ENCODE measurements at places on chromosomes 13 and 19.
A peak's percentile ranks its signal among the peaks of the same experiment; 100 is the strongest.

DNA sequence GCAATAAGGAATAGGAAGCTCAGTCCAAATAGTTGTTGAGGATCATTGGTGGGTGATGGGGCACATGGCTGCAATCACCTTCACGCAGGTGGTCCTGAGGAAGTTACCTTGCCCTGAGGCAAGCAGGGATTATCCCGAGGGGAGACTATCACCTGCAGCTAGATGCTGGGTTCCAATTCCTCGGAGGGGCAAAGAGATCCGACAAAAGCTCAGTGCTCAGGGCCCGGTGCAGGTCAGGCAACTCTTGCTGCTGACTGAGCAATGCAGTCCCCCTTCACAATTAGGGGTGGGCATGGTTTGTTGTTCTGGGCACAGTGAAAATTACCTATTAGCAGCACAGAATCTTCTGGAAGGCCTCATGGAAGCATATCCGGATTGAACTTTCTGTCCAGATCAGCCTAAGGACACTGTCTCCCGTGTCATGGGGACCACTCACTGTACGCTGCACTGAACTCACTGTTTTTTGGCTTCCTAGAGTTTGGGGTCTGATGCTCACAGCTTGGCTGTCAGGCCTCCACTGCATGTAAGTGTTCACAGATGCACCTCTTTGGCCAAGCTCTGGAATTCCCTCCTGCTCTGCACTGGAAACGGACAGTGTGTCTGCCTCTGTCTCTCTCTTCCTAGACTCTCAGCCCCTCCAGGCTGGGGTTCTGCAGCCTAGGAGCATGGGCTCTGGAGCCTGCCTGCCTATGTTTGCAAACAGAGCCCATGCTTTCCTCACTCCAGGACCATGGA, 372.7 kb downstream of the ZNF536 start:
- DNase-seq = no peak

- no peak for DNase-seq
These were observed 393.6 kb downstream of the TDRD3 start for GRCh38 chr13:60790620-60791019.

- no peak for DNase-seq
These were observed 1.3 kb downstream of the CYP4F3 start for GRCh38 chr19:15641901-15642491.

GRCh38 chr13:113527272-113527958, 36.9 kb upstream of the DCUN1D2 start:
- no peak for DNase-seq

GRCh38 chr13:67278235-67278634, 48.1 kb upstream of the PCDH9 start:
- DNase-seq = no peak

- DNase-seq = no peak
These were observed 654 bp downstream of the ZIC5 start for GRCh38 chr13:99970651-99971575.

DNA sequence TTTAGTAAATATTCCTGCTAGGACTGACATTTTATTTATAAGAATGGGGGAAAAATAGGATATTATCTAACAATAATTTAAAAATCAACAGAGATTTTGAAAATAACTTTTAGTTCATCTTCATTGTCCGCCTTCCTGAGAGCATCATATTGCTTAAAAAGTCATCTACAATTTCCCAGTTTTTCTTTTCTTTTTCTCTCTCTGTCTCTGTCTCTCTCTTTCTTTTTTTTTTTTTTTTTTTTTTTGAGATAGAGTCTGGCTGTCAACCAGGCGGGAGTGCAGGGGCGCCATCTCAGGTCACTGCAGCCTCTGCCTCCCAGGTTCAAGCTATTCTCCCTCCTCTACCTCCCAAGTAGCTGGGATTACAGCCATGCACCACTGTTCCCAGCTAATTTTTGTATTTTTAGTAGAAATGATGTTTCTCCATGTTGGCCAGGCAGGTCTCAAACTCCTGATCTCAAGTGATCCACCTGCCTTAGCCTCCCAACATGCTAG, 276.3 kb downstream of the DACH1 start:
- no peak for DNase-seq

DNA sequence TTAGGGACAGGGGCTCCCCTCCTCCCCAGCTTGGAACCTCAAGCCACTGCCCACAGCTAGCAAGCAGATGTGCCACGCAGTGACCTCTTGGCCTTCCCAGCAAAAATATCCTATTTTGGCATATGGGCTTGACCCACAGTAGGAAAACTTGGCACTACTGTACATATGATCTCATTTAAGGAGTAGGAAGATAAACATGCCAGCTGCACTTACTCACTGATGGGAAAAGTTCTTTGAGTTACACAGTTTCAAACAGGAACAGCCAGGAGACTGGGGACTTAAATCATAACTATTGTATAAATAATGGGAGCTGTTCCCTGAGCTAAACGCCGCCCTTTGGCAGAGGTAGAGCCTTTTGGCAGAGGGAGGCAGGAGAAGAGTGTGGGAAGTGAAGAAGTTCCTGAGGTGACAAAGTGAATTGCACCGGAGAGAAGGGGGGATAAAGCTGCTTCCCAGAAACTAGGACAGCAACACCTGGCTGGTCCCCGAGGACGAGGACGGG, 6.1 kb downstream of the SACS start:
- DNase-seq = peak; percentile 97

DNA sequence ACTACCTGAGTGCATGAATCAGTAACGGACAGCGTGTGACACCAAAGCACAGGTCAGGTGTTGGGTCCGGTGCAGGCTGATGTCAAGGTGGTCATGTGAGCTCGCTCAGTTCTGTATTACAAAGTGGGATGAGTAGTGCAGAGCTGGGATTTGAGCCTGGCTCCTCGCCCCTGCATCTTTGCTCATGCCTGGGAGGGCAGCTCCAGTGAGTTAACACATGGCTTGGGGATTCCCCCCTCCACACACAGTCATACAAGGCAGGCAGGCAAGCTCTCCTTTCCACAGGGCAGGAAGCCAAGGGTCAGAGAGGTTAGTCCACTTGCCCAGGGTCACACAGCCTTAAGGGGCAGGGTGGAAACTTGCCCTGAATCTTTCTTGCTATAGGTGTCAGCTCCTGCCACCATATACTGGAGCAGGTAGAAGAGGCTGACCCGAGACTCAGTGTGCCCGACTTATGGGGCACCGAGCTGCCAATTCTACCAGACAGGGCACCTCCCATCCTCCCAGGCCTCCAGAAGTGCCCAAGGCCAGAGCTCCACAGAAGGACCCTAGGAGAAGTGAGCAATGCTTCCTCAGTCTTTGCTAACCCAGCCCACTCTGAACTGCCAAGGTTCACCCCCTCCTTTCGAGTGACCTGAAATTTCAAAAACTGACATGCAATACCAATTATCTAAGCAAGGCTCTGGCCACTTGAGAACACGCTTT, 35.4 kb downstream of the ZNF787 start:
- no peak for DNase-seq

DNA sequence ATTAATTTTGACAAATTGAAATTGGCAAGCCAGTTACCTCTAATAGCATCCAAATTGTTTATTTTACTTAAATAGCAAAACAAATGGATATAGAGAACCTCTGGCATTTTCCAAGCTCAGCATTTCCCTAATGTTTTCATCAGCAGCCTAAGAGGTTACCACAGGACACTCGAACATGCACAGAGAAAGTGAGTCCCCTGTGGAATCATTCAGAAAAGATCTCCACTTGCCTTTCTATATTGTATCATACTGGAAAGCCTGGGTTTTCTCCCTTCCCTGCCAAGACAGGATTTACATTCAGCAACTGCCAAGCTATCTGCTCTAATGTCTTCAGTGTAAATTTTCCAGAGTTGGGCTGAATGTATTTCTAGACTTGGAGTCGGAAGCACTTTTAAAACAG, 188.9 kb downstream of the KCTD12 start:
- DNase-seq = no peak

- DNase-seq = no peak
These were observed 309.8 kb downstream of the OXGR1 start for GRCh38 chr13:96684469-96684868.

DNA sequence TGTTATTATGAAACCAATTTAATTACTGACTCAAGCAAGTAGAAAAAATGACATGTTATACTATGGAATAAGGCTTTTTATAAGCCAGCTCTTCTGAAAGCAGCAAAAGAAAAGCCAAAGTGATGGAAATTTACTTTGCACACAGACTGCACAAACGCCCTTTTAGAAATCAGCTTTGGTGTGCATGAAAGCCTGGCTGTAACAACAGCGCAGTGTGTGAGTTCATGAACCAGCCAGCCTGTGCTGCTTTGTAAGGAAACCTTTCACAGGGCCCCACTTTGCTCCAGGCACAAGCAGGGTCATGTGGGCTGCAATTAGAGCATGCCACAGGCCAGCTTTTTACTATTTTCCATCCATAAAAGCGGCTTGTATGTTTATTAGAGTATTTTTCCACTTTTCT, 13.6 kb upstream of the IFT88 start:
- peak; percentile 20 for DNase-seq

- peak; percentile 76 for DNase-seq
These were observed 38.3 kb upstream of the SPRY2 start for GRCh38 chr13:80379245-80379644.

DNA sequence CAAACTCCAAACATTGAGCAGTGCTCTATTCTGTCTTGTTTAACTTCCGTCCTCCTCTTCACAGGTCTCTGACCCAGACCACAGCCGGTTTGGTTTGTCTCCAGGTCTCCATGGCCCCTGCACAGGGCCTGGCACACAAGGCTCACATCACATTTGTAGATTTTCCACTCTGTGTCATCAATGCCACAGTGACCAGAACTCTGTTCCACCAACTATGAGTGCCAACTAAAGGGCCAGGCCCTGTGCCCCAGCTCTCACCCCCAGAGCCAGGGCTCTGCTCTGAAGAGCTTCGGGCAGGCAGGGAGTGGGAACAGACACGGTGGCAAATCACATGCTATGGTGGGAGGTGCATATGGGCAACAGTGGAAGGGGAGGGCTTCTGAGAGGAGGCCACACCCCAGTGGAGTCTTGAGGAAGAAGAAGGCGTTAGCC, 16.0 kb downstream of the SMG9 start:
- DNase-seq = no peak

DNA sequence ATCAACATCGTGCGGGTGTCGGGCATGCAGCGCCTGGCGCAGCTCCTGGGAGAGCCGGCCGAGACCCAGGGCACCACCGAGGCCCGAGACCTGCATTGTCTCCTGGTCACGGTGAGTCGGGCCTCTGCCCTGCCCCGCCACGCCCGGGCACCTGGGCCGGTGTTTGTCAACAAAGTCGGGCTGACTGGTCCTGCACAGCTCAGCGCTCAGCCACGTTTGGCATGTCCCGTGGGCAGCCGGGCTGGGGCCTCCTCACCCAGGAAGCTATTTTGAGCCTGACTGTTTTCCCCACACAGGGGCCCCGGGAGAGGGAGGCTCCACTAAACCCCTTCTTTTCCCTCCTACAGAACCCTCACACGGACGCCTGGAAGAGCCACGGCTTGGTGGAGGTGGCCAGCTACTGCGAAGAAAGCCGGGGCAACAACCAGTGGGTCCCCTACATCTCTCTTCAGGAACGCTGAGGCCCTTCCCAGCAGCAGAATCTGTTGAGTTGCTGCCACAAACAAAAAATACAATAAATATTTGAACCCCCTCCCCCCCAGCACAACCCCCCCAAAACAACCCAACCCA, 1.3 kb downstream of the GADD45B start:
- peak; percentile 56 for DNase-seq

GRCh38 chr13:50684366-50684765, 159.1 kb downstream of the DLEU7 start:
- DNase-seq = no peak

GRCh38 chr19:18204394-18205199, 755 bp upstream of the RAB3A start:
- no peak for DNase-seq

GRCh38 chr13:23320926-23321534, 112.5 kb downstream of the SACS start:
- no peak for DNase-seq

DNA sequence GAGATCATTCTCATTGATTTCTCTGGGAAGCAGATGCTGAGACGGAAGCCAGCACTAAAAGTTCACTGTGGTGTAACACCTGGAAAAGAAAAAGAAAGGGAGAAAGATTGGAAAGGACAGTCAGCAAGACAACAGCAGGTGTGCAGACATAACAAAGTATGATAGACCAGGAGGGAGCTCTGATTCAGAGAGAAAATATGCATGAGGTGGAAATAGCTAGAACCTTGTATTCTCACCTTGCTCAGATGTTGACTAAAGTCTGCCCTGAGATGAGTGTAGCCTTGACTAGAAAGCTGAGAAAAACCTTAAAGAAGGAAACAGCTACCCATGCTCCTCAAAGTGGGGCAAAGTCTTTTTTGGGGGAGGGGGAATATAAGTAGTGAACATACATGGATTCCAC, 1711.8 kb downstream of the EFNB2 start:
- DNase-seq = no peak

GRCh38 chr19:1261538-1261797, 7.7 kb upstream of the CIRBP start:
- DNase-seq = no peak

Measured in EH (cell line).